ENCODE measurements at places on chromosomes 16 and 17.

DNA sequence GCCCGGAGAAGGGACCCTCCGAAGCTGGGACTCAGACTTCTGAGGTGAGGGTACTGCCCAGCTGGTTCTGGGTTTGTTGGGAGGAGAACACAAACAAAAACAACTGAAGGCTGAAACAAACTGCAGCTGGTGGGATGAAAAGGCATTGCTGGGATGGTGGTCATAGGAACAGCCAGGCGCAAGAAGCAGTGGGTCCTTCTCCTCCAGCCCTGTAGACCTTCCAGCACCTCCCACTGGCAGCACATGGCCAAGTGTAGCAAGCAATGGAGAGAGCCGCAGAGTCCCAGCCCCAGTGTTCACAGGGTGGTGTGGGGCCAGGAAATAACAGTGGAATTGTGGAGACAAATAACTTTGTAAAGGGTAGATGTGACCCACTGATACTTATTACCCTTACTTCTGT lies 48.7 kb upstream of the FOXJ1 start:
- DNase-seq: no peak

DNA sequence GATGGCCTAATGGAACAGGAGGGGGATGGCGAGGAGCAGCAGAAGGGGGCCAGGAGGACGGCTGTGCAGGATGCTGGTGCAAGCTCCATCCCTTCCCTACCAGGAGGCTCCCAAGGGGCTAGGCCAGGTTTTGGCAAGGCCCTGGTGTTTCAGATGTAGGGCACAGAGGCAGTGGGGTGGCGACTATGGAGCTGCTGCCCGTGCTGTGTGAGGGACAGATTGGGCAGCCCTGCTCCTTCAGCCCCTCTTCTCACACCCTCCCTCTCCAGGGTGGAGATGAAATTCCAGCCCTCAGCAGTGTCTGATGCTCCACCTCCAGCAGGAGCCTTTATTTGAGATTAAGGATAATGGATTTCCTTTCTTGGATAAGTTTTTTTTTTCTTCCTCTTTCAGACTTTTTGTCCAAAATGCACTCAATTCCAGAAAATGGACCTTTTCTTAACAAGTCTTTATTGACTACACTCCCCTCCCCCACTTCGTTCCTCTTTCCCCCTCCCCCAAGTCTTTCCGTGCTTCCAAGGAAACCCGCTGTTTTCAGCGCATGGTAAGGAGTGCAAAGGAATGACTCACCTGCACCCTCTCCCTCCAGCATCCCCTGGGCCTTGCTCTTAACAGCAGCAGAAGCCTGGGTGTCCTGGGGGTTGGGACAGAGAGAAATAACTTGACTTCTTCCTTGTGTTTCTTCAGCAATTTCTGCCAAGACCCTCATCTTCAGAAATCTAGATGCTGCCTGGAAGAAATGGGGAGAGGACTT lies 95.2 kb downstream of the CCDC182 start:
- DNase-seq: no peak

DNA sequence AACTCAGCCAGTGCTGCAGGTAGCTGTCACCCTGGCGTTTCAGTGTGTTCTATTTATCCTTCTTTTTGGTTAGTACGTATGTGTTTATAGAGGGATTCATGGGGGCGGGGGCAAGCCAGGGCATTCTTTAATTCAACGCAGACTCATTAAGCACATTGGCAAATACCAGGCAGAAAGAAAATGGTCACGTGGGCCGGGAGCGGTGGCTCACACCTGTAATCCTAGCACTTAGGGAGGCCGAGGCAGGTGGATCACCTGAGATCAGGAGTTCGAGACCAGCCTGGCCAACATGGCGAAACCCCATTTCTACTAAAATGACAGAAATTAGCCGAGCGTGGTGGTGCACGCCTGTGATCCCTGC lies 69.1 kb downstream of the HAPSTR1 start:
- DNase-seq: no peak

DNA sequence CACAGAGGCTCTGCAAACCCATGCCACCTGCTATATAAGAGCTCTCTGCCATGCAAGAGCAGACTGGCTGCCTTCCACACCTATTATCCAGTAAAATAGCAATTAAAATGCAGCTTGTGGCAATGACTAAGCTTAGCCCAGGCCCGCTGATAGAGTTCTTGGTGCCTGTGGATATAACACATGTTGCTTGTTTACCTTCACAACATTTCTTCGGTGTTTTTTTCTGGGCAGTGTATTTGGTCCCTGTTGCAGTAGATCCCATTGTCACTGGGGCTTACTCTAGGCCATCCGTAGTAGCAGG lies 63.5 kb downstream of the SPECC1 start:
- no peak for DNase-seq

DNA sequence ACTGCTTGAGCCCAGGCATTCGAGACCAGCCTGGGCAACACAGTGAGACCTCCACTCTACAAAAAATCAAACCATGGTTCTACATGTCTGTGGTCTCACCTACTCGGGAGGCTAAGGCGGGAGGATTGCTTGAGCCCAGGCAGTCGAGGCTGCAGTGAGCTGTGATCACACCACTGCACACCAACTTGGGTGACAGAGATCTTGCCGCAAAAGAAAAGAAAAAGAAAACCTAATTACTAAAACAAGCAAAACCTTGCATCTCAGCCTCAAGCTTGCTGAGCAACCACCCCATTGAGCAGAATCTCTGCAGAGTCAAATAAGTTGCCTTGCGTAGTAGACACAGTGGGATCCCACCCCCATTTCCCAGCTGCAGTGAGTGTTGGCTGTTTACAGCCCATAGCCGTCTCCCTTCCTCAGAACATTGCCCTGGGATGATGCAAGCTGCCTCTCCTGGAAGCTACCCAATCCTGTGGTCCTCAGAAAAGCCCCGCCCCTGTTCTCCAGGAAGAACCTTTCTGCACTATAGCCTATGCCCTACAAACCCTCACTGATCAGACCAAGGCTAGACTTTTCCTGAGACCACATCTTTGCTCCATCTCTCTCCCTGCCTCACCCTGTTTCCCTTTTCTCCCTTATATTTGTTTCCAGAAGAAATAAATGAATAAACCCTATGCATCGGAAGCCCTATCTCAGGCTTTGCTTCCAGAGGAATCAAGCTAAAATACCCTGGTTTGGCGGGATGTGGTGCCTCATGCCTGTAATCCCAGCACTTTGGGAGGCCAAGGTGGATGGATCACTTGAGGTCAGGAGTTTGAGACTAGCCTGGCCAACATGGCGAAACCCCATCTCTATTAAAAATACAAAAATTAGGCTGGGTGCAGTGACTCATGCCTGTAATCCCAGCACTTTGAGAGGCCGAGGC lies 16.7 kb upstream of the ERN2 start:
- no peak for DNase-seq

DNA sequence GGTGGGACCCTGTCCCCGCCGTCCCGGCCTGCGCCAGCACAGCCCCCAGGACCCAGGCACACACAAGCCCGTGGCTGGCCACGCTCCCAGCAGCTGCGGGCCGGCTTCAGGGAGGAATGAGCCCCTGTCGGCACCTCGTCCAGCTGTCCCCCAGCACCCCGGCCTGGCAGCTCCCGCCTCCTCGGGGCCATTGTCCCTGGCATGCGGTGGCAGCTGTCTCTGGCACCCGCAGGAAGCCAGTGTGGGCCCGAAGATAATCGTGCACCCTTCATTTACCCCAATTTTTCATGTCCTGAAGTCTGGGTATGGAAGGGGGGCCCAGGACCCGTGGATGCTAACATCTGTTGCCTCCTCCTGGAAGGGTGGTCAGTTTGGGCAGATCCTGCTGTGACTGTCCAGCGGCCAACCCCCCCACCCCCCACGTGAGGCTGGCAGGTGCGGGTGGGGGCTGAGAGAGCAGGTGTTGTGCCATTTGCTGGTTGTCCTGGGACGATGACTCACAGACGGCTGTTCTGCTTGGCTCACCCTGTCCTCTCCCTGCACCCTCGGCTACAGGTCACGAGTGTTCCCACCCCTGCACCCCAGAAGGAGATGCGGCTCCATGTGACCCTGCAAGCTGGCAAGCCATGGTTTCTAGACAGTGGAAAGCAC lies 4.0 kb upstream of the LMF1 start:
- DNase-seq: no peak

GRCh38 chr17:39706921-39707337 lies 7.1 kb downstream of the ERBB2 start:
- DNase-seq: no peak

DNA sequence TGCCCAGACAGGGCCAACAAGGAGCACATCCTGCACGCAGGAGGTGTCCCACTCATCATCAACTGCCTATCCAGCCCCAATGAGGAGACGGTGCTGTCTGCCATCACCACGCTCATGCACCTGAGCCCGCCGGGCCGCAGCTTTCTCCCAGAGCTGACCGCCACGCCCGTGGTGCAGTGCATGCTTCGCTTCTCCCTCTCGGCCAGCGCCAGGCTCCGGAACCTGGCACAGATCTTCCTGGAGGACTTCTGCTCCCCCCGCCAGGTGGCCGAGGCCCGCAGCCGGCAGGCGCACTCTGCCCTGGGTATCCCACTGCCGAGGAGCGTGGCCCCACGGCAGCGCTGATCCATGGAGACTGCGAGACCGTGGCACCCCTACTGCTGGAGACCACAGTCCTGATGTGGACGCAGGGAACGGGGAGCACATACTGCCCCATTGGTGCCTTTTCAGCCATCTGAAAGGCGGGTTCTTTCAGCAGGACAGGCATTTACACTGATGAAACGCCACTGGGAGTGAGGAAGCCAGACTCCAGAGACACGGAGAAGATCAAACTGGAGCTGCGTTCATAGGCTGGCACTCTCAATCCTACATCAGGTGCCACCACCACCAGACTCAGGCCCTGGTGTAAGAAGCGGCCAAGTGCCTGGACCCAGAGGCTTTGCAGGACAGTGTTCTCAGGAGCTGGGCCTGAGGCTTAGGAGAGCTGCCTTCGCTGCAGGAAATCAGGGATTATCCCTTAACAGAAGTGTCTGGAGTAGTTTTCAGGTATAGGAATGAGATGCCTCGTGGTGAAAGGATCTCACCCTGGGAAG lies 2.6 kb downstream of the NT5C start:
- DNase-seq: no peak

GRCh38 chr16:90046971-90047713 lies 27.9 kb upstream of the DBNDD1 start:
- DNase-seq: no peak

GRCh38 chr16:88723507-88723887 lies 17.2 kb downstream of the CTU2 start:
- DNase-seq: no peak

DNA sequence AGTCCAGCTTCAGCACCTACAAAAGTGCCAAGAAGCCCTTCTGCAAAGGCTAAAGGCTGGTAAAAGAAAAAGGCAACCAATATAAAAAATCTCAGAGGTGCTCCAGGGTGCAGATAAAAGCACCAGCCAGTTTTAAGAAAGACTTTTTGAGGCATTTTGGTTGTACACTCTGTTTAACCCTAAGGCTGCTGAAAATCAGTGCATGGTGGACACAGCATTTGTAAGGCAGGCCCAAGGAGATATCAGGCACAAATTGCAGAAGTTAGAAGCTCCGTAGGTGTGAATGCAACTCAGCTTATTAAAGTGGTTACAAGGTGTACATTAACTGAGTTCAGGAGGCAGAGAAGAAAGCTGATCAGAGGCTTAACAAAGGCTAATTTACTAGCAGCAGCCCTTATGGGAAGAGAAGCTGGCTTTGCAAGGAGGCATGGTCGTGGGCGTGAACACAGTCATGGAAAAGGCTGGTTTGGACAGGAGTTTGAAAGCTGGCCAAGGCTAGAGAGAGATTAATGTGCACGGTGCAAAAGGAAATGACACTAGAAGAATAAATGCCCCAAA lies 21.1 kb downstream of the ACSM1 start:
- DNase-seq: no peak
